NCI-H1417 (cell line): ENCODE measurements at places on chromosomes 4 and X.

DNA sequence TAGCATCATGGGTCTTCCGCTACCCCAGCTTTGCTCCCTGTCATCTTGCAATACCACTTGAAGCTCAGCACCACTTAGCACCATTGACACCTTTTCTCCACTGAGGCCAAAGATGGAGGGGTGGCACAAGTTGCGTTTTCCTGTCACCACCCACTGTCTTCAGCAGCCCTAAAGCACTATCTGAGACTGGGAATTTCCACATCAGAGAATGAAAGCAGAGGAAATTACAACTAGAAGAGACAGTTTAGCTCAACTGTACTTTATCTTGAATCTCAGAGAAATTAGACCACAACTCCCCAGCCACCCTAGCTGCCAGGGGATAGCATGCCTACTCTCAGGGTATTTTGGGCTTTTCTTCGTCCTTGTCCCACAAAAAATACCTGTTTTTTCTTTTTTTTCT is 111.0 kb downstream of the DDIT4L start:
- no peak for DNase-seq

DNA sequence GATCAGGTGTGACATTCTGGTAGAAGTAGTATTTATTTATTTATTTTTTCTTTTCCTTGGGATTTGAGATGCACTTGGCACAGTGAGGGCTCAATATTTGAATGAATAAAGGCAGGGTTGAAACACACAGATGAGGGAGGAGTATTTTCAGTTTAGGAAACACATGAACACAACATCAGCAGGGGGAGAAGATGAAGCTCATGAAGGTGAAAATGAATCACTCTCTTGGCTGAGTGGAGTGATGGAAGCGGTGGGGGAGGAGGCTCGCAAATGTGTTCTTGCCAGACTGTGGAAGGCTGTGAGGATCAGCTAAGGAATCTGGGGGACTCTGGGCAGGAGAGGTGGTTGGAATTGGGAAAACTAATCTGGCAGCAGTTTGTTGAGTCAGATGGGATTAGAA is 55.3 kb downstream of the ARHGAP10 start:
- no peak for DNase-seq

- DNase-seq, result no peak
These were observed 300.0 kb downstream of the ANK2 start for GRCh38 chr4:113349430-113349829.

GRCh38 chrX:10512741-10513140 is 107.6 kb downstream of the MID1 start:
- no peak for DNase-seq

- DNase-seq, result no peak
These were observed 301.6 kb downstream of the NAF1 start for GRCh38 chr4:162865102-162865501.

GRCh38 chr4:182537031-182537795 is 294.0 kb downstream of the TENM3 start:
- no peak for DNase-seq

GRCh38 chr4:6502147-6502546 is 29.7 kb upstream of the PPP2R2C start:
- DNase-seq, result no peak

DNA sequence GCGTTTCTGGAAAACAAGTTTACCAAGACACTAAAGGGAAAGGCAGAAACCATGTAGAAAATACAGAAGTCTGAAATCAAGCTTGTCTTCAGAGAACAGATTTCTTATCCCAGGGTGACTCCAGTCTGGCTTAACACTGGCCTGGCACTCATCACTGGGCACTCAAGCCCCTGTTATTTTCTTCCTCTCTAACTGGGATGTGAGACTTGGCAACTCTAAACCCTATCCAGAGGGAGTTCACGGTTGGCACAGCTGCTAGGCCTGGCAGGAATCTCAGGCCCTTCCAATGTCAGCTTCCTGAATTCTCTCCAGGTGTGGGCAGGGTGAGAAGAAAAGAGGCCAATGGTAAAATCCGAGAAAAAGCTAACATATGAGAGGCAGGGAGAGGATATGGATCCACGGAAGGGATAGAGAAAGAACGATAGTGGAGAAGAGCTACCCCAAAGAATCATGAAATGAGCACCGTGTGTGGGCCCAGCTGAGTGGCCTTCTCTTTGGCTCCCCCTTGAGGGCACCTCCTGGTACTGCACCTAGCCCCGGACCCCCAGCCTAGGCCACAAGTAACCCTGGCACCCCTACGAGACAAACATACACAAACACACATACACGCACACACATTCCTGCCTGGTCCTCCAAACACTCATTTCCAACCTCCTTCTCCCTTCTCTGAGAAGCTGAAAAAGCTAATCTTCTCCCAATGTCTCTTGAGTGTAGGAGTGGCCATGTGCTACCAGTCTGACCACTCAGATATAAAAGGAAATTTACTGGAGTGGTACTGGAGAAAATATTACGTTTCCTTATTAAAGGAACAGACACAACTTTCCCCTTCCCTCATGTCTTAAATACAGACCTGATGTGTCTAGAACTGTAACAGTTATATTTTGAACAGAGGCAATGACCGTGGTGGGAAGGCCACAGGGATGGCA is 16.6 kb upstream of the PTCHD1 start:
- DNase-seq, result peak; percentile 46

DNA sequence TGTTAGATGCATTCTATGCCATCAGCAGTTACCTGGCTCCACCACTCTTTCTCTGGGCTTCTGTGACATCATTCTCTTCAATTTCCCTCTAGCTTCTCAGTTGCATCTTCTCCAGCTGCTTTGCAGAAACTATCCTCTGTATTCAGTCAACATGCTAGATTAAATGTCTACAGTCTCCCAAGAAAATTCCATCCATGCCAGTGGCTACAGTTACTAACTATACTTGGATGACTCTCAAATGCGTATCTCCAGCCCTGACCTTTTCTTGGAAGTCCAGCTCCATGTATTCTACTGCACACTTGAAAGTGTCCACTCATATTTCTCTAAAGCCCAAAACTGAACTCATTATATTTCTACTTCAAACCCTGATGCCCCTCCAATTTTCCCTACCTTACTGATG is 232.3 kb upstream of the TENM3 start:
- DNase-seq, result no peak

DNA sequence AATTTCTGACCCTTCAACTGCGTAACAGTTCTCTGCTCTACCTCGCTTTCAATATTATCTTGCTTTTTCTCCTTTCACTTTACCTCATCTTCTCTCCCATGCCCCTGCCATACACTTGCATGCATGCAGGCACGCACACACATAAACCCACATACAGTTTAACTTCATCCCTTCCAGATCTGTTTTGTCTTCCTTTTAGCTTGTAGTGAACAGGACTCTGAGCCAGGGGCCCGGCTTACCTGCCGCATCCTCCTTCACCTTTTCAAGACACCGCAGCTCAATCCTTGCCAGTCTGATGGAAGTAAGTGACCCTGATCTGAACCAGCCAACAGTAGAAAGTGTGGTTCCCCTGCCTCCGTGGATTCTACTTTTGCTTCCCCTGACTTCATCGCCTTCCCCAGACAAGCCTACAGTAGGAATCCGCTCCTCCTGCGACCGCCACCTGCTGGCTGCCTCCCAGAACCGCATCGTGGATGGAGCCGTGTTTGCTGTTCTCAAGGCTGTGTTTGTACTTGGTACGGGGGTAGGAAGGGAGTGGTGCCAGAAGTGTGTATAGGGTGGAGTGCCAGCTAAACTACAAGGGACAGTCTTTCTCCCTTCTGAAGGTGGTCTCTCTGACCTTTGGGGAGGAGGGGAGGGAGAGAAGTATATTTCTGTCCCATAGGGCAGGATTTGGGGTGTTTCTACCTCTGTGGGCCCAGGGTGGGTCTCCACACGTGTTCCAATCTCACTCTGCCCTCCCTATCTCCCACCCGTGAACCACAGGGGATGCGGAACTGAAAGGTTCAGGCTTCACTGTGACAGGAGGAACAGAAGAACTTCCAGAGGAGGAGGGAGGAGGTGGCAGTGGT is 10.7 kb downstream of the MED12 start:
- peak; percentile 4 for DNase-seq

- DNase-seq, result no peak
These were observed 8.5 kb downstream of the ERCC6L start for GRCh38 chrX:72230290-72230689.

DNA sequence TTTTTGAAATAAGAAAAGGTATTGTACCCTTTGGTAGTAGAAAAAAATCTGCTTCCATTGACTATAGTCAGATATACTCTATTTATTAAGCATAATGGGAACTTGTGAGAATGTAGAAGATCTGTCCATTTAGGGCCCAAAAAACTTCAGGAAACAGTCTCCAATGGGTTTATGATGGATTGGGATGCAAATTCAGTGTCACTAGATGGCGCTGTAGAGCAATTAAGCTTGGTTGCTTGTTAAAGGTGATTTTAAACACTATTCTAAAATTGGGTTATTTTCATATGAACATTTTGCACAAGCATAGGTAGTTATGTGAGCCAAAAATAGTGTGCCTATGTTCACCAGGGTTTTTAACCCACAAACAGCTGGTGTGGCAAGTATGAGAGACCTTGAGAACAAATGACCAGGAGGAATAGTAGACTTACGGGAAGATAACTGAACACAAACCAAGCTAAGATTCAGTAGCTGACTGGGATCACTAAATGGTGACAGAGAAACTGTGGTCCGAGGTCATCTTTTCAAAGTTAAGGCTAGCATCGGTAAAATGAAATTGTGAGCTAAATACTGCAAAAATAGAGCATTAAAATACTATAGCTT is 80.3 kb upstream of the LSM6 start:
- peak; percentile 69 for DNase-seq

DNA sequence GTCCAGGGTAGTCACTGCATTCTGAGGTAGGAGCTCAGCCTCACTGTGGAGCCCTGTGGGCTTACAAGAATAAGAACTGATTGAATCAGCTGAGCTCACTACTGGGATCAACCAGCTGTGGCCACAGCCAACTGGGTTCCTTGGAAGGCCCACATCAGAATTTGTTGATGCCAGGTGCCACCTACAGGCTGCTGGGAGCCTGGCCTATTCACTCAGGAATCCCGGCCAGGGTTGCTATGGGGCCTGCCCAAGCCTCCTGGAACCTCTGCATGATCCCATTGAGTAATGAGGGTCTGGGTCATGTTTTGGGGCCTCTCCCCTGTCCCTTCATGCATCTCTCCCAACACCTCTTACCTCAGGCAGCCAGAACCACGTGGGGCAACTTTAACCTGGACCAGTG is 53.9 kb upstream of the KIAA1210 start:
- no peak for DNase-seq

DNA sequence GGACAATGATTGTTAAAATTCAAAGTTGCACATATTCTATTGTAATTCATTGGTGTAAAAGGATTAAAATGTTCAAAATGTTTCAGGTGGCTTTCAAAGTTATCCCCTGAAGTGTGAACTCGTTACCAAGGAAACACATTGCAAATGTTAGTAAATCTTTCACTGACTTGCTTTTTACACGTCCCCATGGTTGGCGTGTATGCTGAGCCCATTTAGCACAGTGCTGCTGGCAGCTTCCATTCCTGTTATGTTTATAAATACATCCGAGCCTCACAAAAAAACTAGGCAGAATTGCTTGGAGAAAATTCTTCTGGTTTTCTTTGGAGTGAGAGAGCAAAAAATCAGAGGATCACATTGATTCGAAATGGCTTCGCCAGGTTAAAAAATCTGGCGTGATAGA is 105.9 kb upstream of the HPGD start:
- no peak for DNase-seq

- DNase-seq, result no peak
These were observed 73.1 kb downstream of the PDGFC start for GRCh38 chr4:156898373-156899117.

GRCh38 chrX:107485013-107485412 is 35.6 kb downstream of the FRMPD3 start:
- DNase-seq, result peak; percentile 23

- no peak for DNase-seq
These were observed 44.7 kb downstream of the TMEM150C start for GRCh38 chr4:82517043-82517442.

- no peak for DNase-seq
These were observed 46.0 kb downstream of the HADH start for GRCh38 chr4:108035691-108036090.

DNA sequence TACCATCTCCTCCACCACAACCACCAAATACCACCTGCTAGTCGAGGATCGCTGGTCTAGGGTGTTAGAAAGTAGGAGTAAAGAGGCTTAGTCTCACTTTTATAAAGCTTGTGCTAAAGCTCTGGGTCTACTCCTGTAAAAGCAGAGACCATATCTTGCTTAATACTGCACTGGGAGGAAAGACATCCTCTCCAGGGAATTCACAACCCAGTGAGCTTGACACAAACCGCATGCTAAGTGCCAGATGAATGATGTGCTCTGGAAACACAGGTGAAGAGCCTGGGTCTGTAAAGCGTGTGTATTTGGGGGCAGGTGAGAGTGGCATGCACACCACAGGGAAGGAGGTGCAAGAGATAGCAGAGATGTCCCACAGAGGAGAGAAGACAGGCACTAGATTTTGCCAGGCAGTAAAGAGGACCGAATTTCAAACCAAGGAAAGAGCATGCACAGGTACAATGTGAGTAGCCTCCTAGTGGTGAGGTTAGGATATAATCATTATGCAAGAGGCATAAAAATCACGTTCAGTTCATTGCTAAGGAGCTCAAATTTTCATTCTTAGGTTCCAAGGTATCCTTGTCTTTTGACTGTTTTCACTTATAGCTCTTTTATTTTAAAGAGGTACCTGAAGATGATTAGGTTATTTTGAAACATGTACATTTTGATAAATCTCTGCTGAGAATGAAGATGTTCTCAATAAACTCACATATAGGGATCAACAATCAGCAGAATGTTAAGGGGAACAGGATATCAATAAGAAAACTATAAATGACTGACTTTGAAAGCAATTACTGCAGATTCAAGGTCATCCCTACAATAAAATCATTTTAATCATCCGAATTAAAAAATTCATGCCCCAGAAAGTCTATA is 20.7 kb downstream of the TAPT1 start:
- peak; percentile 17 for DNase-seq

- peak; percentile 89 for DNase-seq
These were observed 105.0 kb upstream of the NR0B1 start for GRCh38 chrX:30414144-30414543.

GRCh38 chr4:5420266-5420665 is 288.1 kb downstream of the EVC2 start:
- no peak for DNase-seq

GRCh38 chr4:25092139-25092538 is 61.4 kb upstream of the LGI2 start:
- no peak for DNase-seq
